ENCODE measurements at places on chromosomes 1 and 21.

DNA sequence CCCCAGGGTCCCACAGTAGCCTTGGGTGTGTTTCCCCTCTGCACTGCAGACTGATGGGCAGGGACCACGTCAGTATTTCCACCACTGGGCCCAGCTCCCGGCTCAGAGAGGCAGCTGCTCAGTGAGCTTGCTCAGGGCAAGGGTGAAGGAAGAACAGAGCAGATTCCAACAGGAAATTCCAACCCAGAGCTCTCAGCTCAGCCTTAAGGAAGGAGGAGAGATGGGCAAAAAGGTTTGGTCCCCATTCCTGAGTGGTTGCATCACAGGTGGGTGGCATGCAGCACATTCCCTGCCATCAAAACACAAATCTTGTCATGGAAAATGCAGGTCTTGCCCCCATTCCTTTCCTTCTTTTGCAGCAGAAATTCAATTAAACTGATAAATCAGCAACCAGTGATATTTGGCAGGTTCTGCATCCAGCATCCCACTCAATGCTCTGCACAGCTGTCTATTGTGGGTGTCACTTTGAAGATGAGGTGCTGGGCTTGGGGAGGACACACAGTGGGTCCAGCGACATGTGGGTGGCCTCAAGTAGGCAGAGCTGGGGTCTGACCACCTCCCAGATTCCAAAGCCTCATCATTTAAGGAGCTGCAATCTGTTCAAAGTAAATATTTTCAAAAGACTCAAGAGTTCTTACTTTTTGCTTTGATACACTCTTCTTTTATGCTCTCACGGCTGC, 315.4 kb downstream of the DSCAM start:
- ATAC-seq, result no peak

DNA sequence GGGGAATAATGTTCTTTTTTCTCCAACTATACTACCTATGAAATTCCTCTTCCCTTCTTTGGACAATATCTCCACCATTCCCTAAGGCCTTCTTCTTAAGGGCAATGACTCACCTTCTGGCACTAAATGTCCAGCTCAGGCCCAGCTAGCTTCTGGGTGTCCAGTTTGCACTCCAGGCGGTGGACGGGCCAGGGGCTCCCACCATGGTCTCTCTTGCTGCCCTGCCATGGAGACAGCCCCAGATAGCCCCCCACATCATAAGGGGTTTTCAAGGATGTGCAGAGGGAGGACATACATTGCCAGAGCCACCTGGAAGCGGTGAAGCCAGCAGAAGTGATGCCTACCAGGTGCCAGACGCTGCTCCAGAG, 43.8 kb downstream of the C1orf198 start:
- ATAC-seq, result peak; percentile 18

GRCh38 chr1:180365039-180365438, 135.0 kb downstream of the LHX4 start:
- ATAC-seq, result no peak

DNA sequence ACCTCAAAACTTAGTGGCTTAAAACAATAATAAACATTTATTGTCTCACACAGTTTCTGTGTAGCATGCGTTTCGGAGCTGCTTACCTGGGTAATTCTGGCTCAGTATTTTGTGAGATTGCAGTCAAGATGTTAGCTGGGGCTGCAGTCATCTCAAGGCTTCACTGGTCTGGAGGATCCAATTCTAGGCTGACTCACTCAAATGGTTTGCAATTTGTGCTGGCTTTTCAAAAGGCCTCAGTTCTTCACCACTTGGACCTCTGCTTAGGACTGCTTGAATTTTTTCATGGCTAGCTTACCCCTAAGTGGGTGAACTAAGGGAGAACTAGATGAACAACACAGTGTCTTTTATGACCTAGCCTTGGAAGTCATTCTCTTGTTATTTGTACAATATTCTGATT, 21.0 kb downstream of the XPR1 start:
- ATAC-seq, result 0 out of 3 replicates have a peak, but pooled peaks have one; percentile 24

DNA sequence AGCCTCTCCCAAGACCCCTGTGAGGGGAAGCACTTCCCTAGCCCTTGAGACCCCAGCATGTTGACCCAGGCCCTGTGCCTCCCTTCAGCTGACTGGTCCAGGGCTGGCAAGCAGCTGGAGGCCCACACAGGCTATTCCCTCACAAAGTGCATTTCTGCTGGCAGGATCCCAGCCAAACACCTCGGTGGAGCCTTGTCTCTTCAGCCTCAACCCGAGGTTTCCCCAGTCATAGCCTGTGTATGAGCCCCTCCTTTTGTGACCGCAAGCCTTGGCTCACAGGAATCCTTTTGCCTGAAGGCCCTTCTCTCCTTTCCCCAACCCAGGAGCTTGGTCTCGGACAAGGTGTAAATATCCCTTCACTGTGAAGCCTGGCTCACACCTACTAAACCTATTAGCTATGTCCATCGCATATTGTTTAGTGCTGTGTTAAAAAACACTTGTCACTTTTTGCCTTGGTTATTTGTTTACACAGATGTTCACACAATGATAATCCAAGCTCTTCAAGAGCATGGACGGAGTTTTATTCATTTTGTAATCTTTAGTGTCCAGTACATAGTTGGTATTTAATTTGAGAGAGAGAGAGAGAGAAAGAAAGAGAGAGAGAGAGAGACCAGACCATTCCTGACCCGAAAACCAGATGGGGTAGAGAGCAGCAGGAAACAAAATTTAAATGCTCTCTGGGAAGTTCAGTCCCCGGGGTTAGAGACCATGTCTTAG, 8.5 kb upstream of the CD247 start:
- ATAC-seq, result no peak

DNA sequence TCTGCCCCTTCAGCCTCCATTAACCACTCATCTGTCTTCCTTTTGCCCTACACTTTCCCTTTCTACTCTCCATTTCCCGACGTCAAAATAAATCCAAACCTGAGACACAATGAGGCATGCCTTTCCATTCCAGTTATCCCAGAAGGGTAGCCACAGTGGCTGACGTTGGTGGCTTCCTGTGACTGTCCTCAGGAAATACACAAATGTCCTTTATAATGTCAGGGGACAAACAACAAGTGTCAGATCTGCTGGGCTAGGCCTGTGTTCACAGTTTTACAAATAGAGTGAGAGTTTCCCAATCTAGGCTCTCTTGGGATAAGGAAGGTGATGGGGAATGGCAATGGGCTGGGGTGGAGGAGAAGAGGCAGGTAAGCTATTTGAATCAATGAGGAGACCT, 135.3 kb downstream of the BRINP2 start:
- ATAC-seq, result no peak
